ENCODE measurements at places on chromosomes 3 and 15.

DNA sequence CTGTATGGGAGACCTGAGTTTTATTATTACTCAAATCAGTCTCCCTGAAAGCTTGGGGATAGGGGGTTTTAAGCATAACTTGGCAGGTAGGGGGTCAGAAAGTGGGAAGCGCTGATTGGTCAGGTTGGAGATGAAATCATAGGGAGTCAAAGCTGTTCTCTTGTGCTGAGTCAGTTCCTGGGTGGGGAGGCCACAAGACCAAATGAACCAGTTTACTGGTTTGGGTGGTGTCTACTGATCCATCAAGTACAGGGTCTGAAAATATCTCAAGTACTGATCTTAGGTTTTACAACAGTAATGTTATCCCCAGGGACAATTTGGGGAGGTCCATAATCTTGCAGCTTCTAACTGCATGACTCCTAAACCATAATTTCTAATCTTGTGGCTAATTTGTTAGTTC, 17.8 kb upstream of the IQCF6 start:
- DNase-seq, result no peak

GRCh38 chr3:84066915-84067314, 891.9 kb upstream of the CADM2 start:
- no peak for DNase-seq

DNA sequence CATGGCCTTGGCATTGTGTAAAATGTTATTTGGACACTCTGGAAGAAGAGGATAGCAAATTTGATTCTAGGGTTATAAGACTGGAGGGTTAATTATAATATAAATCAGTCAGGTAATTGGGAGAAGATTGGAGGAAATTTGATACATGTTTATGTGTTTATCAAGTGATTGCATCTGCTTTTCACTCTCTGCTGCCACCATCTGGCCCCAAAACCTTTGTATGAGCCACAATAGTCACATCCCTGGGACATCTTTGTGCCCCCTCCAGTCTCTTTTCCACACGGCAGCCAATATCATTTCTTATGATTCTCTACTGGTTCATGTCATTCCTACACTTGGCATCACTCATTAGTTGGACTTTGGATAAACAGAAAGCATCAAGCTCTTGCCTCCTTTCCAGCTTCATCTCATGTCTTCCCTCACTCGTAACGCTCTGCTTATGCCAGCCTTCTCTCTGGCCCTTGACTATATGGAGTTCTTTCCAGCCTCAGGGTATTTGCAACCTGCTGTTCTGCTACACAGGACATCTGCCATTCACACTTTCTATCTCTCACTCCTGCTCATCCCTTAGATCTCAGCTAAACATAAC, 602.3 kb upstream of the SUCLG2 start:
- no peak for DNase-seq

DNA sequence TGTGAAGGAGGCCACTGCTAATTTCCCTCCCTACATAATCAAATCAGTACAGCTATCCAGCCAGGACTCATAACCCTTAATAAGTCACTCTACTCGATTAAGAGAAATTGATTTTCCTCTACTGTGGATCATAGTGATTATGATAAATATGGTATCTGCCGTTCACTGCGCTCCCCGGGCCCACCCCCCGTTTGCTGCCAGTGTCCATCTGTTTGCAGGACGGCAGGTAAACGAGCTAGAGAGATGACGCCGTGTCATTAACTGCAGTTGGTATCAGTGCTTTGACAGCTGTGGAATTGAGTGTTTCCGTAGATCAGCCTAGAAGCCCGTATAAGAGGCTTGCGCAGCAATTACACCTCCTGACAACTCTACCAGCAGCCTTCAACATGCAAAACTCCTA, 94.9 kb downstream of the ROBO2 start:
- DNase-seq, result no peak
